Foreskin fibroblast (primary cell): ENCODE measurements at places on chromosomes 4 and X.

GRCh38 chr4:70746179-70746839 lies 24.5 kb downstream of the RUFY3 start:
- DNase-seq = peak; percentile 64

DNA sequence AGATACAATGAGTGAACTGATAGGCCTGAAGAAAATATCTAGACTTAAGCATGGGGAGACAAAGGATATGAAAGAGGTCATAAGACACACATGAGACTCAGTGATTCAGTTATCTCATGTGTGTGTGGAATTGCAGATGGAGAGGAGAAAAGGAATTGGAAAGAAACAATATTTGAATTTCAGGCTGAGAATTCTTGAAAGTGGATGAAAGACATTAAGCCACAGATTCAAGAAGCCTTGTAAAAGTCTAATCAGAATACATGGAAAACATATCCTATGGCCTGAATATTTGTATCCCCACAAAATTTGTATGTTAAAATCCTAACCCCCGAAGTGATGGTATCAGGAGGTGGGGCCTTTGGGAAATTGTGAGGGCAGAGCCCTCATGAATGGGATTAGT lies 28.3 kb downstream of the NSUN7 start:
- no peak for DNase-seq

- no peak for DNase-seq
Observed at GRCh38 chrX:83829874-83830273, 31.1 kb upstream of the CYLC1 start.

GRCh38 chr4:40255393-40256281 lies 58.8 kb downstream of the RHOH start:
- DNase-seq = peak; percentile 96

DNA sequence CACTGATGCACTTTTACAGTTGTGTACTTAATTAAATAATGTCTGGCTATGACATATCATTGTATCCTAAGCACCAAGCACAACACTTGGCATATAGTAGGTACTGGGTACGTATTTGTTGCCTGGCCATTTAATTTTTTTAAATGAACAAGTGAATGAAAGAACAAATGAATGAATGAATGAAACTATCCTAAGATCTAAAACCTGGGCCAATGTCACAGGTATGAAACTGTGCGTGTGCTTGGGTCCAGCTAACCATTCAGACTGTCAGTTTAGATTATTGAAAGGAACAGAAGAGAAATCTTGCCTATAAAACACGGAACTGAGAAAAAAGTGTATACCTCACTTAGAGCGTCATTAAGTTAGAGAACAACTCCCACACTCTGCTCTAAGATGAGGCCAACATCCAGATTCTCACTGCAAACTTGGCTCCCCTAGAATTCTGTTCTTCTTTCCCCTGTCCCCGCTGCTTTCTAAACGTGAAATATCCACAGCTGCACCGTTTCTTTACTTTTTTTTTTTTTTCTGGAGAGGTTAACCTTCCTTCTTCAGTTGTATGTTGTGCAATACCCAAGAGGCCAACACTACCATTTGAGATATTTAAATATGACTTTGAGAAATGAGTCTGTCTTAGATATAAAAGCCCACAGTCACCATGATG lies 17.3 kb upstream of the SEL1L3 start:
- no peak for DNase-seq
